CD4-positive, alpha-beta memory T cell (primary cell): ENCODE measurements at places on chromosomes 12 and 14. TPM values are rescaled to one million over a fixed set of nuclear protein-coding genes. Genes with fewer than 3 reads are reported as not detected.

Gene ADAM20
- polyA plus RNA-seq, result not detected

Gene OAS1
- 49.3 TPM for polyA plus RNA-seq

Gene TMEM106C
- 77.4 TPM for polyA plus RNA-seq

Gene FIGNL2
- not detected for polyA plus RNA-seq

DNA sequence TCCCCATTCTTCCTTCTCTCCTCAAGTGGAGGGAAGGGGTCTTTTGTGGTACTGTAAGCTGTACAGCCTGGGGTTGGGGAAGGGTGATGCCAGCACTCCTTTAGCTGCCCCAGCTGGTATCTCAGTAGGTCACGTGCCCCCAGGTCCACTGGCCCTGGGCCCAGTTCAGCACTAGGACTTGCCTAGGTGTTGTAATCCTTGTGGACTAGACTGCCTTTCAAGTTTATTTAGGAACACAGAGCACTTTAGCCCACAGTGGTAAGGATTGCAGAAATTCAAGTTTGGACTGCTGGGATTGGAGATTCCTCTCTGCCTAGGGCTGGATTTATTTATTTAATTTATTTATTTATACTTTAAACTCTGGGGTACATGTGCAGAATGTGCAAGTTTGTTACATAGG lies 569.6 kb downstream of the AACS start:
- no peaks in the 10 kb centered on the region for H3K4me1 ChIP-seq
- no peak for DNase-seq
- no peaks in the 10 kb centered on the region for H3K27me3 ChIP-seq
- no peak overlapping the region for H3K27ac ChIP-seq
- H3K4me3 ChIP-seq, result no peak overlapping the region

GRCh38 chr14:89575386-89576061 lies 158.5 kb upstream of the FOXN3 start:
- no peaks in the 10 kb centered on the region for H3K36me3 ChIP-seq
- no peaks in the 10 kb centered on the region for H3K27me3 ChIP-seq
- no peak overlapping the region for H3K27ac ChIP-seq
- H3K4me3 ChIP-seq, result no peak overlapping the region
- DNase-seq, result no peak

- H3K4me3 ChIP-seq, result no peak overlapping the region
- no peak overlapping the region for H3K27ac ChIP-seq
- H3K36me3 ChIP-seq, result no peaks in the 10 kb centered on the region
Observed at GRCh38 chr14:79483477-79484388, 727.6 kb downstream of the DIO2 start.

DNA sequence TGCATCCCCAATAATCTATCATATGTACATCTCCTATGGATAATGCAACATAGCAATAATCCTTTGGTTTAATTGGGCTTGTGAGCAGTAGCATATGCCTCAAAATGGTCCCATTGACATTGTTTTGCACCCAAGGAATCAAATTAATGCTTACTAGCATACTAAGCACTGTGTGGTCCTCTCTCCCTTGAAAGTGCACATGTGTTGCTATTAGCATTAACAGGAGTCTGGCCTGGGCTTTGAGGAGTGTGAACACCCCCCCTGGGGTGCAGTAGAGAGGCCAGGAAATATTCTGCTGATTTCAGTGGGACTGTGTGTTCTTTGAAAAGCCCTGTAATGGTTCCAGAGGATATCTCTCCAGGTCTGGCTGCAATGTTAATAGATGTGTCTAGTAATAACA lies 1148.4 kb downstream of the VRK1 start:
- DNase-seq, result no peak
- no peak overlapping the region for H3K4me3 ChIP-seq
- no peak overlapping the region for H3K27ac ChIP-seq
- no peaks in the 10 kb centered on the region for H3K4me1 ChIP-seq
- no peaks in the 10 kb centered on the region for H3K27me3 ChIP-seq

DNA sequence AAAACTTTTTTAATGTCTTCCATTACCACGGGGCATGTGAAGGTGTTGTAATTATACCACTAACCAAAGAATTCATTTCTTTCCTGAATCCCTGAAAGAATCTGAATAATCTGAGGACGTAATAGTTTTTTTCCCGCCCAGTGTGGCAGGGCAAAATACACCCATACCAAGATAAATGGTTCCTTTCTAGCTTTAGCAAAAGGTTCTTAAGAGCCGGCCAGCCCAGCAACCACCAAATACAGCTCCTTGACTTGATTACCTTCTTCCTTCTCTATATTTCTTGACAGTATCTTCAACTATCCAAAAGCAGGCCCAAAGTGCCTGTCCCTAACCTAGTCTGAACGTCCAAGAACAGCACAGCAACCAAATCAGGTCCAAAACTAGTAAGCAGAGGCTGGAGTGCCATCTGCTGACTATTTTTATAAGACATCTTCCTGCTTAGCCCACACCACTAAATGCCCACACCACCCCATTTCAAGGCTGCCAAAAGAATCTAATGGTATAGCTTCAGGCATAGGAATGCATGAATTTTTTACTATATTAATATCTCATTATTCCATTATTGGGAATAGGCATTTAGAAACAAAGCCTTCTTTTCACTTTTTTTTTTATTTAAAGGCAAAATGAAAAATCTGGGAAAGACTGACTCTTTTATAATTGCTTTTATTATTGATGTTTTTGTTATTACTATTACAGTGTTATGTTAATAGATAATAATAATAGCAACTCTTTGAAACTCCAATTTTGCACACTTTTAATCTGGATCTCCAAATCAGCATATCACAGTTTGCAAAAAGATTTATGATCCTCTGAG lies 524.4 kb downstream of the MED13L start:
- no peaks in the 10 kb centered on the region for H3K4me1 ChIP-seq
- no peaks in the 10 kb centered on the region for H3K27me3 ChIP-seq
- DNase-seq, result no peak
- H3K4me3 ChIP-seq, result no peak overlapping the region

DNA sequence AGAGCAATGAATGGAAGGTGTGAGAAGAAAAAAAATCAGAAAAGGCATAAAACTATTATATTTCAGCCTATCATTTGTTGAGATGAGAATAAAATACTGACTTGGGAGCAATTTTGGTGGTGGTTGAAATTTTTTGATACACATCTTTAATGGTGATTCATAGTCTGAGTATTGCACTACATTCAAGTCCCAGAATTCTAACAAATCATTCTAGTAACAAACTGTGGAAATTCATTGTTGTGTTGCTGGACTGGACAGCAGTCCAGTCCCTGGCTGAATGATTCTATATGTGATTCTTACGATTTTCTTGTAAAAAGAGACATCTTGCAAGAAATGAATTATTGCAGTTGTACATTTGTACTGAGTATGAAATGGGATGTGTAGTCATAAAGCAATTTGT lies 268.6 kb downstream of the TRHDE start:
- H3K36me3 ChIP-seq, result no peaks in the 10 kb centered on the region
- H3K4me3 ChIP-seq, result no peak overlapping the region
- no peak for DNase-seq

- no peak for DNase-seq
- H3K4me1 ChIP-seq, result peaks cover 12% of the 10 kb centered on the region
- H3K4me3 ChIP-seq, result no peak overlapping the region
- no peaks in the 10 kb centered on the region for H3K36me3 ChIP-seq
Observed at GRCh38 chr14:56199982-56200577, 81.9 kb downstream of the PELI2 start.

GRCh38 chr12:92073094-92073493 lies 72.6 kb downstream of the BTG1 start:
- no peak overlapping the region for H3K27ac ChIP-seq
- no peaks in the 10 kb centered on the region for H3K27me3 ChIP-seq
- H3K36me3 ChIP-seq, result no peaks in the 10 kb centered on the region
